CD4-positive, alpha-beta memory T cell (primary cell): ENCODE measurements at places on chromosomes 2 and 18.

- DNase-seq, result no peak
These were observed 248 bp downstream of the HAAO start for GRCh38 chr2:42792087-42792582.

DNA sequence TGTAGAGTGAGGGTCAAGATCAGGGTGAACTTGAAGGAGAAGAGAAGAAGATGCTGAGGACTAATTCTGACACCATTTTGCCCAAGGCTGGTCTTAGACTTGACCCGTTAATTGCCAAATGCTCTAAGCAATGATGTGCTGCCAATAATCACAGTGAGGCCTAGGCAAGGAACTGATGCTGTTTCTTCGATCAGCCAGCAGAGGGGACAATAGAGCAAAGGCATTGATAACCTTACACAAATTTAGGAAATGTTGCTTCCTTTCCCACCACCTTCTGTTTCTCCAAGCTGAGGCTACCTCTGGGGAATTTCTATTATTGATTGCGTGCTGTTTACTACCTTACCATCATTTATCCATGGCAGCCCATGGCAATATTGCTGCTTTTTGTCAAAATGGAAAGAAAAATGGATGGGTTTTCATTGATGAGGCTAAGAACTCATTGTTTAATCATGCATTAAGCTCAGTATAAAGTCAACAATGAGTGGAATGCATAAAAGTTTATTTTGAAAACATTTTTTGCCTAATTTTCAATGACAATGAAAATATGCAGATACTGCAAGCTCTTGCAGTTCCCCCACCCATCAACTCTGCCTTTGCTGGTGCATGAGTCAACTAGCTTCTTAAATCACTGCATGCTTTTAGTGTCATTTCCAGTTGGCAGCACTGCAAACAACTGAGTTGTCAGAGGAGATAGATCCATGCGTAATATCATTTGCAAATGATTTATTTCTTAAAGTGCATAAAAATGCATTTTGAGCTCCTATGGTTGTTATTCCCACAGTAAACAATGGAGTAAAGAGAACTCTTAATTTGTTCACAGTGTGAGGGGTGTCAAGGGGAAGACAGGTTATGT lies 116.4 kb upstream of the NYAP2 start:
- peak; percentile 17 for DNase-seq

- DNase-seq, result no peak
These were observed 16.4 kb upstream of the CNRIP1 start for GRCh38 chr2:68336192-68336591.

- no peak for DNase-seq
These were observed 110.9 kb upstream of the RMP24 start for GRCh38 chr18:35861367-35862118.

GRCh38 chr18:59661891-59662701 lies 35.1 kb downstream of the CCBE1 start:
- DNase-seq, result no peak

DNA sequence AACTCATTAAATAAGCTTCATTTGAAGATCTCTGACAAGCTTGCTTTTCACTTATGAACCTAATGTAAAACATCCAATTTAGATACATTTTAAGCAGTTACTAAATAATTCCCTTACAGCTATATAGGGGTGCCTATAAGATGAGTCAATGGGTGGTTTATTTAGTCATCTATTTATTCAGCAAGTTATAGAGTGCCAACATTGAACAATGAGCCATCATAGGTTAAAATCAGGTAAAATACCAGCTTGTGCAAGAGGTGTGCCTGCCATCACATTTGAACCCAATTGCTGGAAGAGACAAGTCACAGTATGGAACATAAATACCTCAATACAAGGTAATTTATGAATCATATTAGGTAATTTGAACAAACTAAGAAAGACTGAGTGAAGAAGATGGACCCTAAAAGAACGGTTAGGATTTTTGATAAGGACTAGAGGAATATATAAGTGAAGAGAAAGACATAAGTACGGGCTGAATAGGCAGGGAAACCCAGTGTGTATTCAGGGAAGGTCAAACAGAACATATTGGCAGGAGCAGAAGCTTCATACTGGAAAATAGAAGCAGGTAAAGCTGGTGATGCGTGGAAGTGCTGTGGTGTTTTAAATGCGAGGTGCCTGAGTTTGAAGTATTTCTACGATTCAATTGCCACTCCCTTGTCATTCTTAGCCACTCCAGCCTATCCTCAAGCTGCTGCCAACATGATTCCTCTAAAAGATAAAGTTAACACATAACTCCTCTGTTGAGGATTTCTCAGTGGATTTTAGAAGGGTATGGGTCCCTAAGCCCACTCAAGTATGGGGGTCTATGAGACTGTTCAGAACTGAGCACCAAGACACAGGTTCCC lies 18.9 kb upstream of the STAT4 start:
- DNase-seq, result no peak

DNA sequence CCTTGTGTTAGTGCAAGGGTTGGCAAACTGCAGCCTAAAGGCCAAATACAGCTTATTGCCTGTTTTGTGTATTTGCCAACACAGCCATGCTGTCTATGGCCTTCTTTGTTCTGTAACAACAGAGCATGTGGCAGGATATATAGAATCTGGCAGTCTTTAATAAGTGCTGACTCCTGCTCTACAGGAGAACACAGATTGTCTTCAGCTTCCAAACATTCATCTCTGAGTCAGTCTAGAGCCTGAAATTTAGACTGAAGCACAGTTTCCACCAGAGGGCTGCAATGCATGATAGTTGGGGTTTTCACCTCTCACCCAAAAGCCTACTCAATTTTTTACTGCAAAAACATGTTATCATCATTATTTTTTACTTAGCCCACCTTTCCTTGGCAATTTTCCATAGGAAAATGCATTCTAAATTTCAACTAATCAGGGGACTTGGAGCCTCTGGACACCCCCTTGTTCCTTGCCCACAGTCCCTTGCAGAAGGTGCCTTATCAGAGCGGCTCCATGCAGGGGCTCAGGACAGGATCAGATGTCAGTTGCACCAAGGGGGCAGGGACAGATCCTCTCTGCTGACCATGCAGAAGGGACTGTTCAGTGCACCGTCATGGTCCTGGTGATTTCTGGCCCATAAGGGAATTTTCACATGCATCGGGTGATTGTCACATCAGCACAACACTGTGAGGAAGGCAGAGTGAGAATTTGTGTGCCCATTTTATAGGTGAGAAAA lies 12.4 kb downstream of the IL37 start:
- DNase-seq, result no peak

DNA sequence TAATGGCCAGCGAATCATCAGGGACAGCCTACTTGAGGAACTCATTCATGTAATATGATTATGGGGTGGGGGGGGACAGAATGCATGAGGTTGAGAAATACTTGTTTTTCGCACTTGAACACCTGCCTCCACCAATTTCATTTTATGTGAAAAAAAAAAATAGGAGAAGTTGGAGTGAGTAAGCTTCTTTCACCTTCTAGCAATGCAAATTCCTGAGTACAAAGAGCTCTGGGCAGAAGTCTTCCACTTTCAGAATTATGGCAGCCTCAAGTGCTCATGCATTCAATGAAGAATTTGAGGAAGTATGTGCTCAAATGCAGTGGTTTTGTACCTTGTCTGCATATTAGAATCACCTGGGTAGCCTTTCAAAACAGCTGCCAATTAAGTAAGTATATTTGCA lies 40.1 kb upstream of the GPD2 start:
- no peak for DNase-seq

GRCh38 chr2:232292395-232293154 lies 86.0 kb upstream of the ALPP start:
- peak; percentile 26 for DNase-seq

DNA sequence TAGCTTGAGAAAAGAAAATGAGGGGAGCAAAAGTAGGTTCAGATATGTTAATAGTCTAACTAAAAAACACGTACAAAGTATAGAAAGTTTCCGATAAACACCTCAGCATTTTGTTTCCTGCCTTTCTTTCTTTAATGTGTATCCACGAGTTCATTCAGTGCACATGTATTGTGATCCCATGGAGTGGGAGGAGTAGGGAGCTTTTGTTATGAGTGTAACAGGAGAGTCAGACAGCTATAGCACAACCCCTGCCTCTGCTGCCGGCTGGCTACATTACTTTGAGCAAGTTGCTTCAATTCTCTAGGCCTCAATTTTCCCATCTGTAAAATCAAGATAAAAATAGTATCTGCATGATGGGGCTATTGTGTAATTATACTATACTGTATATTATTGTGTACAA lies 249.2 kb upstream of the FIGN start:
- no peak for DNase-seq

DNA sequence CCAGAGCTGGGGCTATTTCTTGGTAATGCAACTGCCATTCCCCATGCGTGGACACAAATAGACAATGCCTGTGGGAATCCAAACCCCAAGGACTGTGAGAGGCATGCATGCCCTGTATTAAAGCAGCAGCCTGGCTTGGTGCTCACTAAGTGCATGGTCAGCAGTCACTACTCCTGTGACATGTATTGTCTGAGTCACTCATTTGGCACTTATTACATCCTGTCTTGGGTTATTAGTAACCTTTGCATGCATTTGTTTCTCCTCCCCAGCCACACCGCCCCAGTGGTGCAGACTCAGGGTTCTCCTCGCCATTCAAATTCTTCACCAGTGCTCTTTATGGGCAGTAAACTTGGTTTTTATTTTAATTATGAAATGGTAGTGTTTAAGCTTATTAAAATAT lies 30.2 kb downstream of the PRKCE start:
- no peak for DNase-seq

GRCh38 chr2:133495226-133495625 lies 73.0 kb downstream of the NCKAP5 start:
- no peak for DNase-seq

- DNase-seq, result no peak
These were observed 280.4 kb downstream of the ALPK2 start for GRCh38 chr18:58348517-58348916.

DNA sequence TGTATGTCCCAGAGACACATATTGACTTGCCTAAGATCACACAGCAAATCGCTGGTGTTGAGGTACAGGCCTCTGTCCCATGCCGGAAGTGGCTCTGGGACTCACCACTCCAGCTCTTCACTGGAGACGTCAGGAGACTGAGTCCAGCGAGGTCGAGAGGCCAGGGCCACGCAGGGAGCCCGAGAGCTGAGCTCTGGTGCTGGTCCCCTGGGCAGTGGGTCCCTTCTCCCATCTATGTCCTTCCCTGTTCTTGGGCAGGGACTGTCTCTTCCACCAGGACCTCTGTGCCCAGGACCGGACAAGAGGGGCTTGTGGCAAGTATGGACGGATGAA lies 62.4 kb upstream of the TWIST2 start:
- DNase-seq, result no peak

DNA sequence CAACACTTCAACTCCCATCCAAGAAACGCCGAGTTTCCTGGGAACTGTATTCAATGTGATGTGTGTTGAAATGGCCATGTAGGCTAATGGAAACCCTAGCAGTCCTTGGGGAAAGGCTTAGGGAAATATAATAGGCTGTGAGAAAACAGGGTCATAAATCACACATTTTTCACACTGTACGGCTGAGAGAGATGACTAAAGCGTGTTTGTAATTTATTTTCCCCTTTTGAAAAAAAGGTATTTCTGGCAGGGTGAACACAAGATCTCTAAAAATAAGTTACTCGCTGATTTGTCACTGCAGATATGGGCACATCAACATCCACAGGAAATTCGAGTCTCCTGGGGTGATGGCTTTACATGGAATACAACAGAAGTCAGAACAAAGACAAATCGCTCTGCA lies 109.6 kb upstream of the ST6GAL2 start:
- no peak for DNase-seq

- DNase-seq, result no peak
These were observed 105.2 kb upstream of the MSTN start for GRCh38 chr2:190167702-190168101.

DNA sequence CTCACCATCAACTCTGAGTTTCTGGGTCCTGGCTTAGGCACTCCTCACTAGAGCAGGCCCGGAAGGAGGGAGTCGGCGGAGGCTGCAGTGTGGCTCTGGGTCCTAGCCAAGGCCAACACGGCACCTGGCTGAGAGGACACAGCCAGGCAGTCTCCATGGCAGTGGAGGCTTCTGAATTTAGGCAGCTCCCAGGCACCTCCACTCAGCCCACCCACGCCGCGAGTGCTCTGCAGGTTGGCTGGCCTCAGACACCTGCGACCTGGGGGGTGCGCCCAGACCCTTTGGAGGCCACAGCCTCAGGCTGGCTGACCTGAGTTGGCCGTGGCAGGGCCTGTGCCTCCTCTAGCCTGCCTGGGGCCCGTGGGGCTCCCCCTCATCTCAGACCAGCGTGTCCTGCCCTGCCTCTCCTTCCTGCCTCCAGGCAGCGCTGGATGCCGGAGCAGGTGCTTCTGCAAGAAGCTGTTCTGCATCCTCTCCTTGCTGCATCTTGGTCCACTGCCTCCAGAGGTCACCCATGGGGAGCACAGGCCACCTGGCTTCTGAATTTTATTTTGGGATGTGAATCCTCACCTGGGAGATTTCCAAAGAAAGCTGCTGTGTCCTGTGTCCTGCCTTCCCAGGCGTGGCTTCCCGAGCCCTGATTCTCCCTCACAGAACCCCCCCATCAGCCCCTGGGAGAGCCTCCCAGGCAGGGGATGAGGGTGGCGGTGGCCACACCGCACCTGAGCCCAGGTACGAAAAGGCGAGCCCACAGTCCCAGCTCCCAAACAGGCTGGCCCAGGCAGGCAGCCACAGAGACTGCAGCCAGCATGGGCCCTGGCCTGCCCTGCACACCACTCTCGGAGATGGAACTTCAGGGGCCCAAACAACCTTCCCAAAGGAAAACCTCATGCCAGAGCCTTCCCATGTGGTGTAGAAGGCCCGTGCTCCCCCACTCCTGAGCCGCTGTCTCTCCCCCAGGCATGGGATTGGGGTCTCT lies 23.4 kb downstream of the AQP12A start:
- no peak for DNase-seq

GRCh38 chr2:95022309-95023221 lies 2.9 kb upstream of the MAL start:
- DNase-seq, result peak; percentile 80

- DNase-seq, result no peak
These were observed 193.7 kb downstream of the INO80D start for GRCh38 chr2:205892251-205892655.
